T-cell (primary cell): ENCODE measurements at places on chromosomes 5 and 9.

GRCh38 chr5:175658299-175659145, 651 bp downstream of the HRH2 start:
- peak overlapping the region; percentile 88 for H3K4me3 ChIP-seq
- no peak overlapping the region for H3K27ac ChIP-seq
- H3K4me1 ChIP-seq: peaks cover 68% of the 10 kb centered on the region
- DNase-seq: peak; percentile 45
- H3K36me3 ChIP-seq: no peaks in the 10 kb centered on the region

- no peaks in the 10 kb centered on the region for H3K36me3 ChIP-seq
- H3K27me3 ChIP-seq: no peaks in the 10 kb centered on the region
- H3K4me1 ChIP-seq: no peaks in the 10 kb centered on the region
Measured at GRCh38 chr5:108634617-108635288, 112.9 kb upstream of the FER start.

DNA sequence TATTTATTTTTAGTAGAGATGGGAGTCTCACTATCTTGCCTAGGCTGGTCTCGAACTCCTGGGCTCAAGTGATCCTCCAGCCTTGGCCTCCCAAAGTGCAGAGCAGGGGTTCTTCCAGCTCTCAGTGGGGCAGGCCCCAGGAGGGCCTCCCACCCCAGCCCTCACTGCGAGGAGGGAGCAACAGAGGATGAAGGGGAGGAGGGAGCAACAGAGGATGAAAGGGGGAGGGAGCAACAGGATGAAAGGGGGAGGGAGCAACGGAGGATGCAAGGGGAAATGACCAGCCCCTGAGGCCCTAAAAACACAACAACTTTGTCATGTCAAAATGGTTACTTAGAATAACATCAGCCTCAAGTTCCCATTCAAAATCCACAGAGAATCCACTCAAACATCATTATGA, 10.0 kb downstream of the TRIM14 start:
- peak overlapping the region; percentile 90 for H3K27ac ChIP-seq
- no peak for DNase-seq
- H3K4me3 ChIP-seq: no peak overlapping the region
- H3K4me1 ChIP-seq: peaks cover 41% of the 10 kb centered on the region
- no peaks in the 10 kb centered on the region for H3K27me3 ChIP-seq

GRCh38 chr9:36900136-36900855, 133.8 kb downstream of the PAX5 start:
- no peaks in the 10 kb centered on the region for H3K4me1 ChIP-seq
- DNase-seq: no peak
- no peaks in the 10 kb centered on the region for H3K36me3 ChIP-seq
- H3K27ac ChIP-seq: no peak overlapping the region

DNA sequence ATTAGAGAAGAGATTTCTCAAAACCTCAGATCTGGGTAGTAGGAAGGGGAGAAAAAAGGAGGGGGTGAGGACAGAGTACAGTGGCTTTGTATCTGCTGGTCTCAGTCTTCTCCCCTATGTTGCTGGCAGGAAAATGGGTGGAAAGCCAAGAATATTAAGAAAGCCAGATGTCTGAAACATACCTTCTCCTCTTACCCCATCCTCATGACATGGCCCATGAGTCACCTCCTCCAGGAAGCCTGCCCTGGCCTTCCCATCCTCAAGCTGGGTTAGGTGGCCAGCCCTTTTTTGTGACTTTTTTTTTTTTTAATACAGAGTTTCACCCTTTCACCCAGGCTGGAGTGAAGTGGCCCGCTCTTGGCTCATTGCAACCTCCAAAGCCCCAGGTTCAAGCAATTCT, 61.8 kb downstream of the ABCA1 start:
- no peak overlapping the region for H3K27ac ChIP-seq
- no peak overlapping the region for H3K4me3 ChIP-seq
- no peaks in the 10 kb centered on the region for H3K4me1 ChIP-seq
- no peaks in the 10 kb centered on the region for H3K27me3 ChIP-seq
- DNase-seq: no peak

- H3K36me3 ChIP-seq: peaks cover 4% of the 10 kb centered on the region
- DNase-seq: no peak
- H3K4me3 ChIP-seq: no peak overlapping the region
- no peaks in the 10 kb centered on the region for H3K27me3 ChIP-seq
Measured at GRCh38 chr9:5958273-5958672, 57.2 kb downstream of the RANBP6 start.

GRCh38 chr5:23289162-23289561, 218.2 kb upstream of the PRDM9 start:
- no peaks in the 10 kb centered on the region for H3K27me3 ChIP-seq
- no peak for DNase-seq
- H3K4me1 ChIP-seq: no peaks in the 10 kb centered on the region
- H3K36me3 ChIP-seq: no peaks in the 10 kb centered on the region
- H3K4me3 ChIP-seq: no peak overlapping the region
- no peak overlapping the region for H3K27ac ChIP-seq

DNA sequence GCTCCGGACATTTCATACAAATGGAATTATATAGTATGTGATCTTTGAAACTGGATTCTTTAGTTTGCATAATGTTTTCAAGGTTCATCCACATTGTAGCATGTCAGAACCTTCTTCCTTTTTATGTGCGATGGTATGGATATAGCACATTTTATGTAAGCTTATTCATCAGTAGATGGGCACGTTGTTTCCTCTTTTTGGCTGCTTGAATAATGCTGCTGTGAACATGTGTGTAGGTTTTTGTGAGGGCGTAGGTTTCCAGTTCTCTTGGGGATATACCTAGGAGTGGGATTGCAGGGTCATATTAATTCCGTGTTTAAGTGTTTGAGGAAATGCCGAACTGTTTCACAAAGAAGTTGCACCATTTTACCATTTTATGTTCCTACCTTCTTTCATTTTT, 187.8 kb downstream of the NR3C1 start:
- H3K4me1 ChIP-seq: no peaks in the 10 kb centered on the region
- no peak for DNase-seq
- H3K27ac ChIP-seq: no peak overlapping the region
- H3K36me3 ChIP-seq: no peaks in the 10 kb centered on the region
- no peaks in the 10 kb centered on the region for H3K27me3 ChIP-seq
